ENCODE measurements at places on chromosomes 7 and 10.

DNA sequence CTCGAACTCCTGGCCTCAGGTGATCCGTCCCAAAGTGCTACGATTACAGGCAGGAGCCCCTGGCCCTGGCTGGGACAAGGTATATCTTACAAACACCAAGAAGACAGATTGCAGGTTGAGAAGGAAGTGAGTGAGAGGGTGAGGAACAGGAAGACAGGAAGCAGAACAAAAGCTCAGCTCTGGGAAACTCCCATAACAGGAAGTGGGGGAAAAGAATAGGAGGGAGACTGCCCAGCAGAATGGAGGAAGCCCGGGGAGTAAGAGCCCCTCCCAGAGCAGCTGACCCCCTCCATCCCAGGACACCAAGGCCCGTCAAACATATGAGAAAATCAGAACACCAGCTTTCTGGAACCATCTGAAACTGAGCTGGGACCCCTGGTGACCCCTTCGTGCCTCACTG, 2.9 kb downstream of the TECPR1 start:
- DNase-seq: no peak

DNA sequence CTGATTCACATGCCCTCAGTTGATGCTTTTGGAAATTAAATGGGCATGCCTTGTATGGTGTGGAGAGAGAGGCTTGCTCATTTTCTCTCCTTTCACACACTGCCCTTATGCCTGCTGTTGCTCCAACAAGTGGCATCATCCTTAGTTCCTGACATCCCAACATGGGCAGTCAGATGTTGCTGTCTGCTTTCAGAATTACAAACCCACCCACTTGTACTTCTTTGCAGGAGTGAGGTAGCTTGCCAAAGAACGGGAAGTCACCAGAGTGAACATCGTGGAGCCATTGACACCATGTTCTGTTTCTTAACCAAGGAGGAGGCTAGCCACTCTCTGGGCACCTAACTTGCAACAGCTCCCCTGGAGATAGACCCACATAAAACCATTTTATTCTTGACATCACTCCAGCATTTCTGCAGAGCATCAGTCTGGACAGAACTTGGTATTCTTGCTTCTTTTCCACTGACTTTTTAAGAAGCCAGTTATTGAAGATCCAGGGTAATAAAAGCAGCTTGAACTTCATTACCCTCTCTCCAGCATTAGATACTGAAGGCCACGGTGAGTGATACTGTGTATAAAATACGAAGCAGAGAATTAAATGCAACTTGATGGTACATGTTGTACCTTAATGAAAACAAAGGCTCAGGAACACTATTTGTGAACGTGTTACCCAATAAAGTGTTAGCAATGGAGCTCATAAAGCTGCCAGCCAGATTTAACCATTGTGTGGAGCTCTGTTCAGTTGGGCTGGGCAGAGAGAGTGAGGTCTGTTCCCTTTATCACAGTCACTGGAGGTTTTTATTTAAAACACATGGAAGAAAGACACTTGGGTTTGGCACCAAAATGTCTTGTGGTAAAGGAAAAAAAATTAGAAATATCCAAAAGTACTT, 195.8 kb upstream of the HABP2 start:
- no peak for DNase-seq

DNA sequence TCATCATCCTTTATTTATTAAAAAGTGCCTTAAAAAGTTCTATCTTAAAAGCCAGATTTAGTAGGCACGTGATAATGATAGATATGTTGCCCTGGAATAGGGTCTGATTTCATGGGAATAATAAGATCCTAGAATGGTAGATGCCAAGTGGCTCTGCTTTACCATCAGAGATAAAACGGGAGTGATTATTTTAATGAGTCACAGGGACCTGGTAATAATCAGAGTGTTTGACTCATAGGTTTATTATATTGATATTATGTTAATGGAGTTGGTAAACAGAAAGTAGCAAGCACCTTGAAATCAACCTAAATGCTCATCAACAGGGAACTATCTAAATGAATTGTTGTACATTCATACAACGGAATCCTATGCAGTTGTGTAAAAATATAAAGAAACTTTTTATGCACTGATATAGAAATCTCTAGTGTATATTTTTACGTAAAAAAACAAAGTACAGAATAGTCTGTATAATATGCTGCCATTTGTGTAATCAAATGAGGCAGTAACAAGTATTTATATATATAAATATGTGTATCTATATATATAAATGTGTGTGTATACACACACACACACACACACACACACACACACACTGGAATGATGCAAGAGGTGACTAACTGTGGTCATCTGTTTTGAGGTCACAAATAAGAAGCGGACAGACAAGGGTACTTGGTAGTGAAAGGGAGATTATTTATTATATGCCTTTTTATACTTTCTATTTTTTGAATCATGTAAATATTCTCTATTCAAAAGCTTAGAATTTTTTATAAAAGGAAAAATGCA, 78.6 kb upstream of the DYNC1I1 start:
- DNase-seq: no peak

DNA sequence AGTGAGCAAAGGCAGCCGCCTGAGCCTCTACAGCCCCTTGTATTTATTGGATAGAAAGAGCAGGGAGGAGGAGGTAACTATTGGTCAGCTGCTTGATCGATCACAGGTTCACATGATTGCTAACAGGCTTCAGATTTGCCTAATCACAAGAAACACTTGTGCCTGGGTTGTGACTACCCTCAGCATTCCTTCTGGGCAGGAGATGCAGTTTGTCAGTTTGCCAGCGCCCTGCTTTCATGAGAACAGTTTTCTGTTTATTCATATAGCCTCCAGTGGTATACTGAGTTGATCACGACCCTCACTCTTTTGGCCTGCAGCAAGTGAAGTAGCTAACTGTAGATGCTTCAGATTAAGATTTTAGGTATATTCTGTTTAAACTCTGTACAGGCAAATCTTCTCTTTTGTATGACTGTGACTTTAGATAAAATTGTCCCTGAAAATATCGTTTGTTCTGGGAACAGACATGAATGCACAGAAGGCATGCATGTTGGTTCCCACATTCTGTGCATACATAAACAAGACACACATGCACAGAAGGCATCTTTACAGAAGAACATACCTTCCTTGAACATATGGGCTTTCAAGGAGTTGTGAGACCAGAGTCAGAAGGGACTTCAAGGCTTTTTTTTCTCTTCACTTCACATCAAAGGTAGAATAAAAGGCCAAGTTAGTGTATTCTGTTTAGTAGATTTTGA, 422.4 kb upstream of the STEAP1 start:
- no peak for DNase-seq

GRCh38 chr7:97014145-97014750, 8.9 kb downstream of the DLX6 start:
- DNase-seq: no peak

DNA sequence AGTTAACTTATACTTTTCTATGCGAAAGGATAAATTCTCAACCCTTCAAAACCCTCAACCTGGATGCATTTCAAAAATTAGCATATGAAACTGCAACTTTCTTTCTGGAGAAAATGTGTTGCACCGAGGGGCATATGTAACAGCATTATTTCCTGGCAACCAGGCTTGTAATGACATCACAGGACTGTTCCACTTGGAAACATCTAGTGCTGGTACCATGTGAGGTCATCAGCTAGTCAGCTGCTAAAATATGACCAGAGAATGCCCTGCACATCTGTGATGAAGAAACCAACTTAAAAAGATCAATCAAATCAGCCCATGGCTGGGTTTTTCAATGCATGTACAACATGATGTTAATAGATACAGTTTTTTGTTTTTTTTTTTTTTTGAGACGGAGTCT, 40.0 kb downstream of the FGFR2 start:
- DNase-seq: no peak

GRCh38 chr7:3201306-3201705, 99.7 kb upstream of the SDK1 start:
- DNase-seq: no peak

- DNase-seq: peak; percentile 83
These were observed 778 bp upstream of the TRIM8 start for GRCh38 chr10:102643336-102644065.

DNA sequence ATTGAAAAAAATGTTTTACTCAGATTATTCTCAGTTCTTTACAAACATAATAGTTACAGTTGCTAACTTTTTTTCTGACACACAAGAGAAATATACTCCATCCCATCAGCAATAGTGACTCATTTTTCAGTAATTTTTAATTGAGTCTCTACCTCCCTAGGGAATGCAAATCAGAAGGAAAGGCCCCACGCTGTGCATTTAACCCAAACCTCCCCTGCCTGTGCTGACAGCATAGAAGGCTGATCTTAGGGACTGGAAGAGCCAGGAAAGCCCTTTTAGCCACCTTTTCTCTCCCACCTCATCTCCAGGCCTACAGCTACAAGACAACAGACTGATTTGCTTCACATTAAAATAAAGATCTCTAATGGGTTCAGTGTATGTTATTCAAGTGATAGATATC, 24.7 kb upstream of the PIK3CG start:
- DNase-seq: no peak

GRCh38 chr10:85795460-85795859, 571.1 kb downstream of the GRID1 start:
- DNase-seq: no peak

- no peak for DNase-seq
These were observed 743 bp upstream of the POR start for GRCh38 chr7:75914169-75914654.

DNA sequence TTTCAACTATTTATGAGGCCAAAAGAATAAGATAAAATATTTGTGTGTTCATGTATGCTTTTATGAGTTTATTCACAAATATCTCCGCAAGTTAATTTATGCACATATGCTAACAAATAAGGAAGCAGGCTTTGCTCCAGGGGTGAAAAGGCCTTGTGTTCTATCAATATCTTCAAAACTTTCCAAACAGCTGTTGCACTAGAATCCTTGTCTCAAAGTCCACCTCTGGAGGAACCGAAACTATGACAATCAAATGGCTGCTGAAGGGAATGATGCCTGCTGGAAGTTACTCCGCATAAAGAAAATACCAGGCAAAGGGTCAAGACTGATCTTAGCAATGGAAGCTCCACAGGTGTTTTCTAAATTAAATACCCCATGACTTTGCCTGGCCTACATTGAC, 145.0 kb upstream of the GHITM start:
- DNase-seq: no peak

GRCh38 chr7:142463401-142463850, 205.6 kb upstream of the PRSS58 start:
- no peak for DNase-seq

GRCh38 chr10:100731407-100732240, 13.8 kb upstream of the PAX2 start:
- no peak for DNase-seq

GRCh38 chr7:128931190-128931798, 6.4 kb upstream of the IRF5 start:
- DNase-seq: peak; percentile 37

- peak; percentile 53 for DNase-seq
These were observed 89.8 kb downstream of the CREM start for GRCh38 chr10:35216303-35216905.

DNA sequence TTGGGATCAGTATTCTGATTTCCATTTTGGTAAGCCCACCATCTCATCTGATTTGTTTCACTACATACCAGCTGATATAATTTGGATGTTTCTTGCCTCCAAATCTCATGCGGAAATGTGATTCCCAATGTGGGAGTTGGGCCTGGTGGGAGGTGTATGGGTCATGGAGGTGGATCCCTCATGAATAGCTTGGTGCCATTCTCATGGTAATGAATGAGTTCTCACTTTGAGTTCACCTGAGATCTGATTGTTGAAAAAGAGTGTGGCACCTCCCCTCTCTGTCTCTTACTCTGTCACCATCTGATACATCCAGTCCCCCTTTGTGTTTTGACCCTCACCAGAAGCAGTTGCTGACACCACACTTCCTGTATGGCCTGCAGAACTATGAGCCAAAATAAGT, 347.3 kb downstream of the ARL4A start:
- DNase-seq: no peak

- DNase-seq: no peak
These were observed 3.5 kb downstream of the STK17A start for GRCh38 chr7:43586251-43586900.

DNA sequence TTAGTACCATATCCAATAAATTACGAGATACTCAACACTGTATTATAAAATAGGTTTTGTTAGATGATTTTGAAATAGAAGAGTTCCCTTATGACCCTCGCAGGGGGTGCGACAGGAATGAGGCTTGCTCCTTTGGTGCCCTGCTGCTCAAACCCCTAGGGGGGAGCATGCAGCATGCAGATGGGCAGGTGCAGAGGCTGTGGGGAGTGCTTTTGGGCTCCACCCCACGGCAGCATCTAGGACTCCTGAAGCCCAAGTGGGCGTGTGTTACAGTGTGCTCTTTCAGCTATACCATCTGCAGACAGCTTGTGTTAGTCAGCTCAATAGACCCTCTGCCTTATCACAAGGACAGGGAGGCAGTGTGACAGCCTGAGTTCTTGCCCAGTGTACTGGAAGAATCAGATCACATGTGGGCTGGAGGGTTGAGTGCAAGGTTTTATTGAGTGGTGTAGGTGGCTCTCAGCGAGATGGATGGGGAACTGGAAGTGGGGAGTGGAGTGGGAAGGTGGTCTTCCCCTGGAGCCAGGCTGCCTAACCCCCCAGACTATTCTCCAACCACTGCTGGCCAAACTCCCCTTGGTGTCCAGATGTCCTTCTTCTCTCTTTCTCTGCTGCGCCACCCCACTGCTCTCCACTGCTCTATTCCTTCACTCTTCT, 3.1 kb upstream of the MRC1 start:
- no peak for DNase-seq

GRCh38 chr10:100318207-100318606, 11.8 kb downstream of the PKD2L1 start:
- DNase-seq: no peak

DNA sequence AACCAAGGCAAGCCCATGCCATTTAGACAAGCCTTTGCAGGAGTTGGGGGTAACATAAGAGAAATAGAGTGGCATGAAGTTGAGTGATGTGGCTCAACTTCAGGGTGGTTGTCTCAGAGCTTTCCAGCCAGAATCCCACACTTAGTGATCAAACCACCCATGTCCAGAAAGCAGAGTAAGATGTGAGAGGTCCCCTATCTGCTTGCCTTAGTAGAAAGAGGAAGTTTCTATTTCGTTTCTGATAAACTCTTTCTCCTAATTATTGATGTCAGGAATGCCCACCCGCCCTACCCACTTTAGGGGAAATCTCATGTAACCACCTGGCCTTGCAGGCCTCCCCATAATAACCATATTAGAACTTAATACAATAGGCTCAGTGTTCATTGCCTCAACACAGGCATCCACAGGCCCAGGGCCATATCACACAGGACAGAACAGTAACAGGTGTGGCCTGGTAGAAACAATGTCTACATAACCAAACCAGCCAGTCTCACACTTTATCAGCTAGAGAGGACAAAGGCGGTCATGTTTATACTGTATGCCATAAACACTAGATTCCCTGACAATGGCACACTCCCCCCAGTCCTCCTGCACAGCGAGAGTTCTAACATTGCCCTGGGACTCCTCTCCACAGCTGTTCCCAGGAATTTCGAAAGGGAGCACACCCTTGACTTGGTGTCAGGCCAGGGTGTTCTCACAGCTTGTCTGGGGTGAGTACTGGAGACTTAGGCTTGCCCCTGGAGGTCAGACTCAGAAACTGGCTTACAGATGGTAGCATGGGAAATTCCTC, 364.4 kb downstream of the CXCL12 start:
- no peak for DNase-seq

All from Right ventricle myocardium superior (tissue), 1 donor.